ENCODE measurements at places on chromosomes 11 and 22. TPM values are rescaled to one million over a fixed set of nuclear protein-coding genes. Genes with fewer than 3 reads are reported as not detected.

GRCh38 chr11:55571828-55572227 is at the start of gene OR4C16:
Gene OR4C16, plus strand, starts transcription at chr11:55572128. Its CDS starts 0 bp downstream, at chr11:55572128.
- H3K27ac ChIP-seq, result no peak within 1 kb of the TSS
- no peaks in the 10 kb centered on the region for H3K27me3 ChIP-seq
- no peaks in the 10 kb centered on the region for H3K36me3 ChIP-seq
- no peaks in the 10 kb centered on the region for H3K4me1 ChIP-seq

DNA sequence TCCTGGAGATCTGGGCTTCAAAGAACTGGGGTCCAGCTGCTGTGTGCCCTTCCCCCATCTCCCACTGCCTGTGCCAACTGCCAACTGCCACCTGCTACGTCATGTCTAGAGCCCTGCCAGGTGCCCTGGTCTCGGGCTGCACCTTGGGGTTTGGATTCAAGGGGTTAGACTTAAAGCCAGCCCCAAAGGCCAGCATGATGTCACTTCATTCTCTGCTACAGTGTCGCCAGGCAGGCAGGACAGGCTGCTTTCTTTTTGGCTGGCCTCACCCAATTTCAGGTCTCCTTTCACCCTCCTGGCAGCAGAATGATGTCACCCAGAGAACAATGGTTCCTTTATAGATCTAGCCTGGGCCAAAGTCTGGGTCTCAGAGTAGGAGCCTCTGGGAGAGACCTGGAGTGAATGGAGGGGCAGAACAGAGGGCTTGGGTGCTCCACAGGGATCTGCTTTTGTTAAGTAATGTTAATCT is 79.5 kb upstream of the CRYBB3 start:
- H3K4me3 ChIP-seq, result no peak overlapping the region
- H3K36me3 ChIP-seq, result no peaks in the 10 kb centered on the region

DNA sequence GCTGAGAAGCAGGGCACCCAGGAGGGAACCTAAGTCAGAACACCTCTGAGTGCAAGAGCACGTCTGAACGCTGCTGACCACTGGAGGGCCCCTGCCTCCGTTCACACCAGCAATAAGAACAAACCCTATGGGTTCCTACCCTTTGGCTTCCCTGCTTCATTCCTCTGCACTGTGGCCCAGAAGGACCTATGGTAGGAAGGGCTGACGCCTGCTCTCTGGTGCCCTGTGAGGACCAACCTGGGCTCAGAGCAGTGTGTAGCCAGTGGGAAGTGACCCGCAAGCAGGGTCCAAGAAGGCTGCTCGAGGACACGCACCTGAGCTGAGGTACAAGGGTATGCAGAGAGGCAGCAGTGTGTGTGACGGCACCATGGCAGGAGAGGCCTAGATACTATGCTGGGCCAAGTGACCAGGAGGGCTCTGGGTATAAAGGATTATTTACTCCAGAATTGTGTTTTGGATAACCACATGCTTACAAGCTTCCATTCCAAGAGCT is 68.8 kb upstream of the CLTCL1 start:
- H3K27ac ChIP-seq, result no peak overlapping the region
- H3K4me3 ChIP-seq, result no peak overlapping the region
- H3K4me1 ChIP-seq, result no peaks in the 10 kb centered on the region
- peaks cover 75% of the 10 kb centered on the region for H3K36me3 ChIP-seq
- DNase-seq, result no peak
- H3K27me3 ChIP-seq, result no peaks in the 10 kb centered on the region

DNA sequence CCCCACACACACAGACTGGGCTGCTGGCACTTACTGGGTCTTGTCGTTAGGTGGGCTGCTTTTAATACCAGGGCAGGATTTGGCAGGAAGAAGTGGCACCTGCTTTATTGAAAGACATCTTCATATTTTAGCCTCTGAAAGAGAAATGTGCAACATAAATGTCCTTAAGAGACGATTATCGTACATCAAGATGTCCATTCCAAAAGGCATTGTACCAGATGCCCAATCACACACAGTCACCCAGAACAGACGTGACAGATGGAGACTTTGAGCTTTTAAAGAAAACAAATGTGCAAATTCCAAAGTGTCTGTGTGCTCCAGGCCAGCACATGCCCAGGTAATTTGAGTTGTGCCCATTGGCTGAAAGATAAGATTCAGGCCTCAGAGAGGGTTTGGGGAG is 155.7 kb downstream of the RRAS2 start:
- H3K27me3 ChIP-seq, result no peaks in the 10 kb centered on the region
- no peaks in the 10 kb centered on the region for H3K4me1 ChIP-seq
- no peaks in the 10 kb centered on the region for H3K36me3 ChIP-seq
- H3K27ac ChIP-seq, result no peak overlapping the region

DNA sequence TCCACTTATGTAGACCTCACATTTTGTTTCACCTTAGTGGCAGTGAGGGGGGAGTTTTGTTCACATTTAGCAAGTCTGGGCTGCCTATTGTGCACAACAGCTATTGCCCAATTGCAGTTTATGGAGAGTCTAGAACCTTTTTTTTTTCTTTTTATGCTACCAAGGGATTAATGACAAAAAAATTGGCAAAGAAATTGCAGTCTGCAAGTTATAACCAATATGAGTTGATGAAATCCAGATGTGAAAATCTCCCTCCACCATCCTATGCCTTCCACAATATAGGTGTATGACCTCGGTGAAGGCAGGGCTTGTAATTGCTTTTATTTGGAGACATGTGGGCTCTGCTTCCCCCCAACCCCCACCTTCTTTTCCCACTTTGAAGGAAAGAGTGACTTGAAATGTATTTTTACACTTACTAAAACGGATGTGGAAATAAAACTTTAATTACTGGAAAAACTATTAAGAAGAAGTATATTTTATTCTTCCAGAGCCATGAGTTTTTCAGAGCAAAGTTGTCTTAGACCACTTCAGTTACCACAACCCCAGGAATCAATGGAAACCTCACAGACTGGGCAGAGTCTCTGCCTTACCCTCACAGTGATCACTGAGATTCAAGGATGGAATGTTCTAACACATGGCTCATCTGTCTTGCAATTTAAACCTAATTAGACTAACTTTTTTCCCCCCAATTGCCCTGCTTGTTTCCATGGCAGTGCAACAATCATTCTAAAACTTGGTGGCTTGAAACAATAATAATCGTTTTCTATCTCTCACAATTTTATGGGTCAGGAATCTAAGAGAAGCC is 120.8 kb upstream of the SLC5A12 start:
- no peaks in the 10 kb centered on the region for H3K27me3 ChIP-seq
- no peaks in the 10 kb centered on the region for H3K4me1 ChIP-seq
- DNase-seq, result no peak
- H3K36me3 ChIP-seq, result no peaks in the 10 kb centered on the region

GRCh38 chr11:9563196-9563730 is 10.2 kb upstream of the WEE1 start:
- no peak overlapping the region for H3K27ac ChIP-seq
- H3K36me3 ChIP-seq, result no peaks in the 10 kb centered on the region
- no peak for DNase-seq
- H3K27me3 ChIP-seq, result no peaks in the 10 kb centered on the region

DNA sequence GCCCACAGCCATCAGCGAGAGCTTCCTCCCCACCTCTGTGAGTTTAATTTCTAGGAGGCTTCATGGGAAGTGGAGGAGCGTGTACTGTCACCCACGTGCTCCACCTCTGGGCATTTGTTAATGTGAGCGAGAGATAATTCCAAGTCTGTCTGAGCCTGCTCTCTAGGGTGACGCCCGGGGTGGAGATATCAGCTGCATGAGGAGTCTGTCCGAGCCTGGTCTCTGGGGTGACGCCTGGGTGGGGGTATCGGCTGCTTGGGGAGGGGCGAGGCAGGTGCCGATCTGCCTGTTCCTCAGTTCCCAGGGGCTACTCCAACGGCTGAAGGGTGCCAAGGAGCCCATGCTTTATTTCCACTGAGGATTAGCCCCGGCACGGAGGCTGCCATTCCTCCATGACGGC is 735.0 kb downstream of the BRD1 start:
- no peaks in the 10 kb centered on the region for H3K4me1 ChIP-seq
- no peaks in the 10 kb centered on the region for H3K27me3 ChIP-seq
- DNase-seq, result no peak

- H3K4me3 ChIP-seq, result no peak overlapping the region
- DNase-seq, result no peak
- no peaks in the 10 kb centered on the region for H3K36me3 ChIP-seq
- H3K27me3 ChIP-seq, result no peaks in the 10 kb centered on the region
- H3K27ac ChIP-seq, result no peak overlapping the region
- no peaks in the 10 kb centered on the region for H3K4me1 ChIP-seq
Measured at GRCh38 chr11:75656044-75656727, 12.7 kb downstream of the MAP6 start.

DNA sequence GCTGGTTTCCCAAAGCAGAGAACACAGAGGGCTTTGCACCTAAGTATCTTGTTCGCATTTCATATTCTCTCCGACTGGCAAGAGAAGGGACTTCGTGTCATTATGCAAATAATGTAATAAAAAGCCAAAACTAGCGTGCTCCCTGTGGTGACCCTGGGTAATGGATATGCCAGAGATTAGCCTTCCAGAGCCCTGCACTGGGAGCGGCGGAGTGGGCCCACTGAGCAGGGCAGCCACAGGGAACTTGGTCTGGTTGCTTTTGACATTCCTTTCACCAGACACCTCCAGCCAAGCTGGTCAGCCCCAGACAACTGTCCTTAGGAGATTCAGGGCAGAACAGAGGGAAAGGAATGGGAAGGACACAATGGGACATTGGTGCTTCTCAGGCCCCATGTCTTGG is 56.1 kb downstream of the FLI1 start:
- no peak overlapping the region for H3K4me3 ChIP-seq
- peaks cover 72% of the 10 kb centered on the region for H3K4me1 ChIP-seq

DNA sequence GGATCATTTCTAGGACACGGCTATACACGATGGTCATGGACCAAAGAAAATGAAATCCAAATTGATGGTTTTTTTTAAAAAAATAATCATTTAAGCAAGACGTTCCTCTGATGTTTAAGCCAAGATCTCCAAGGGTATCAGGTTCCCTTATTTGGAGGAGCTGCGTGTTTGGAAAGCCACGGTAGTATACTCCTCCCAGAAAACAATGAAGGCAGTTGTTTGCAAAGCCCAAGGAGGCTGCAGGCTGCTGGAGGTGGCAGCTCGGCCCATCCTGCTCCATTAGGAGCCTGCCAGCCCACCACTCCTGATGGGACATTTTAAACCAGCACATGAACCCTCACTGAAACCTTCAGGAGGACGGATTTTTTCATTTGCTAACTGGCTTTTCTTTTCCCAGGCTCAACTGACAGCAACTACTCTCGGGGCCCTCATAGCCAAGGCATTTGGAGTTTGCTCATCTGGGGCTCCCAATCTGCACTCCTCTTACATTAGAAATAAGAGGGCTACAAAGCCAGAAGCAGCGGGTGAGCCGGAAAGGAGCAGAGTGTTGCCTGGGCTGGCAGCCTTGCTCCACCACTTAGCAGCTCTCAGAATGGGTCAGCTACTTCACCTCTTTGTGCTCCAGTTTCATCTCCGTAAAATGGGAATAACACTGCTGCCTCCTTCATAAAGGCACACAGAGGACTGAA is 58.4 kb downstream of the ABTB2 start:
- H3K36me3 ChIP-seq, result no peaks in the 10 kb centered on the region
- no peaks in the 10 kb centered on the region for H3K4me1 ChIP-seq
- no peak overlapping the region for H3K27ac ChIP-seq
- no peak overlapping the region for H3K4me3 ChIP-seq
- no peak for DNase-seq

GRCh38 chr11:129320494-129320893 is 55.2 kb upstream of the BARX2 start:
- no peak overlapping the region for H3K27ac ChIP-seq
- no peaks in the 10 kb centered on the region for H3K4me1 ChIP-seq
- H3K4me3 ChIP-seq, result no peak overlapping the region
- no peaks in the 10 kb centered on the region for H3K36me3 ChIP-seq
- H3K27me3 ChIP-seq, result no peaks in the 10 kb centered on the region
- no peak for DNase-seq

Gene NXPE4
- total RNA-seq, result not detected

Gene CRYAB
- total RNA-seq, result not detected

Gene YAP1
- total RNA-seq, result 0.20 TPM

Gene IL18
- total RNA-seq, result not detected

Gene ATP5MG
- 280 TPM for total RNA-seq

Gene APOBEC3B
- 7.3 TPM for total RNA-seq
